AG09319 (cell line): ENCODE measurements at places on chromosomes 6 and 20.

DNA sequence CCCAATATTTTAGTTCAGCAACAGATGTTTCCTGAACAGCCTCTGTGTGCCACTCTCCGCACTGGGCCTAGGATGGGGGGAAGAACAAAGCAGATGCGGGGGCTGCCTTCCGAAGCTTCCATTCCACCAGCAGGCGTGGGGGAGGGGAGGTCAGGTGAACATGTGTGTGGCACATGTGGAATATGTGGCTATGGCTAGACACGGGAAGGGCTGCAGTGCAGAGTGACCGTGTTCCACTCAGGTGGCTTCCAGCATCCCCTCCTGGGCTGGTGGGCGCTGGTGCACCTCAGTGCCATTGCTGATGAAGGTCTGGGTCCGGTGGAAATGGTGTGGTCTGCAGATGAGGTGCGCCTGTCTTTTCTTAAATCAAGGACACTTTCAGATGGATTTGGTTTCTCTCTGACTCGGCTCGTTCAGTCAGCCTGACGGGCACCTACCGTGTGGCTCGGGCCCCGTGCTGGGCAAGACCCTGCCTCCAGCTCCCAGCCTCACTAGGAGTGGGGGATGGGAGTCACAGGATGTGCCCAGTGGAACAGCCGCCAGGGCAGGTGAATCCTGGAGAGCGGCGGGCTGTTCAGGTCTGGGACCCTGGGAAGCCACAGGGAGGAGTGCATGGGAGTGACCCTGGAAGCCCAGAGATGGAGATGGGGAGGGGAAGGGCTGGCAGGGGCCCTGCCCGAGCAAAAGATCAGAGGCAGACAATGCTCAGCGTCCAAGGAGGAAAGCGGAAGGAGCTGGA lies 111.0 kb downstream of the SYCP2 start:
- DNase-seq, result no peak

- DNase-seq, result no peak
Observed at GRCh38 chr6:16676376-16676775, 84.9 kb downstream of the ATXN1 start.

DNA sequence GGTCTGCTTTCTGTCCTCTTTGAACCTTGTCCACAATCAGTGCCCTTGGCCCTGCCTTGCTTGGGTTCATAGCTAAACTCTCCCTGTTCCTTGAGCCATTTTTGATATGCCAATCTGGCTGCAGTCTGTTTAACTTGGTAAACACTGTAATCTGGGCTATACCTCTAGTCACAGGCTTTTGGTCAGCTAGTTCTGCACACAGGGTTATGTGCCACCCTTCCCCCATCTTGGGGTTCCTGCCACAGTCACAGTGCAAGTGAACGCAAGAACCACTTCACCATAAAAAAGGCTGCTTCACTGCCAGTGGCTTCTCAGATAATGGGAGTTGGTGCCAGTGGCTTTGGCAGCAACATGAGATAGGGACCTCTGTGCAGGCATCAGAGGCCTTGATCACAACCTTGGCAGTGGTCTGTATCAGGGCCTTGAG lies 10.9 kb upstream of the ATRN start:
- DNase-seq, result no peak

GRCh38 chr20:48031122-48031521 lies 245.8 kb upstream of the SULF2 start:
- no peak for DNase-seq
